ENCODE measurements at places on chromosomes 4 and X.

- no peaks in the 10 kb centered on the region for H3K4me1 ChIP-seq
- no peaks in the 10 kb centered on the region for H3K36me3 ChIP-seq
- H3K27ac ChIP-seq, result no peak overlapping the region
- no peak overlapping the region for H3K4me3 ChIP-seq
These were observed 121.1 kb upstream of the SLC4A4 start for GRCh38 chr4:71217688-71218087.

DNA sequence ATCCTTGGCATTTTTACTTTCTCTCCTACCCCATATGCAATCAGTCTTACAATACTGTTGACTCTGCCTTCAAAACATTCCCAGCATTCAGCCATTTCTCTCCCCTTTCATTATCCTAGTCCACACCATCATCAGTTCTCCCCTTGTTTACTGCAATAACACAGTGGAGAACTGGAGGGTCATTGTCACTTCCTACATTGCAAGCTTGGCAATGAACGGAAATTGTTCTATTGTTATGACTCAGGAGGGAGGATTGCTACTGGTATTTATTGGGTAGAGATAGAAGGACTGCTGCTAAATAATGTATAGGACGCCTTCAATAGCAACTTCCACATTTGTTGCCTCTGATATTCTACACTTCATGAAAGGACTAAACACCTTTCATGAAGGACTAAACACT lies 231.8 kb downstream of the BANK1 start:
- H3K36me3 ChIP-seq, result no peaks in the 10 kb centered on the region
- no peaks in the 10 kb centered on the region for H3K27me3 ChIP-seq
- no peak overlapping the region for H3K4me3 ChIP-seq
- DNase-seq, result no peak

GRCh38 chr4:137414802-137415201 lies 117.5 kb downstream of the PCDH18 start:
- H3K4me1 ChIP-seq, result no peaks in the 10 kb centered on the region
- no peak overlapping the region for H3K27ac ChIP-seq
- no peak for DNase-seq
- H3K4me3 ChIP-seq, result no peak overlapping the region
- H3K27me3 ChIP-seq, result no peaks in the 10 kb centered on the region
- H3K36me3 ChIP-seq, result no peaks in the 10 kb centered on the region

DNA sequence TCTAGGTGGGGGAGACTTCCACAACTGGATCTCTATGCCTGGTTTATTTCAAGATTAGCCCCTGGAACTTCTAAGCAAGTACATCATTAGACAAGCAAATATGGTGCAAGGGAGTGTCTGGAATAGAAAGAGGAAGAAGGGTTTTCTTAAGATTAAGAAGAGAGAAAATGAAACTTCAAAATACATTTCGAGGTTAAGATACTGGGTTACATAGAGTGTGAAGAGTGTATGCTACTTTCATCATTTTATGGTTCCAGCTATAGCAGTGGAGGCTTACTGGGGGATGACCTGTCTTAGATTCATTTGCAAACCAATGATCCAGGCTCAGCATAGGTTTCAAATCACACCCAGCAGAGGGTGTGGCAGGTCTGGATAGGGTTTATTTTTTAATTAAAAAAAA lies 144.4 kb upstream of the GATB start:
- no peak overlapping the region for H3K27ac ChIP-seq
- no peak overlapping the region for H3K4me3 ChIP-seq
- DNase-seq, result no peak
- H3K4me1 ChIP-seq, result no peaks in the 10 kb centered on the region

DNA sequence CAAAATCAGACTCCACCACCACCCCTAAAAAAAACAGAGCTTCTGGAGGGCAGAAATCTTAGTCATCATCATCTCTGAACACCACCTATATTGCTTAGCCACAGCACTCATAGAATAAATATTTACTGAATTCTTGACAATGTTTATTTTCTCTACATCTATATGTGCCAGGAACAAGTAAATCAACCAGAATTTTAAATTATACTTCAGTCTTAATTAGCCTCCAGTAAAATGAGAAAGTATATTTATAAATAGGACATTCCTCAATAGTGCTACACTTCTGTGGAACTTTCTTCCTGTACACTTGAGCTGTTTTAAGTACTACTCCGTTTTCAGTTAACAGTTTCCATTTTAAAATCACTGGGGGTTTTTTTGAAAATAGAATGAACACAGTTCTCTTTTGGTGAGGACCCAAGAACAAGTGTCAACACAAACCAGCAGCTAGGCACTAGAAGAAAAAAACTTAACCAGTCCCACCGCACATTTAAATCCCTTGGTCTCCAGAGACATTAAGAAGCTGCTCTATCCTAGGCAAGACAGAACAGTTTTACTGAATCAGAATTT lies 25.5 kb downstream of the SMIM14 start:
- DNase-seq, result peak; percentile 68
- peak overlapping the region; percentile 60 for H3K27ac ChIP-seq
- H3K4me1 ChIP-seq, result peaks cover 6% of the 10 kb centered on the region

DNA sequence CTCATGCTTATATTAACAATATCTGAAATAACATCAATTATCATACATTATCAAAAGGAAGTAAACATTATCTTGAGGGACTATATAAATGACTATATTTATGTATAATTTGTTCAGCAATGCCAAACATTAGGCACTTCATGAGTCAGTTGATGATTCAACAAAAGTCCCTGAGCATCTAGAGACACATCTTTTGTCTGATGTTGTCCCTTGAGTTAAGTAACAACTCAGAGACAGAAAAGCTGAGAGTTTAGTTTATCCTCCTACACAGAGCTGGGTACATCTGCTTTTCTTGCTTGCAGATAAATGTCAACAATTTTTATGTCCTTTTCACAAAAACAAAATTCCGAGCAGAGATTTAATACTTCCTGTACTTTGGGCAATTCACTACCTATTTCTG lies 311.1 kb downstream of the INPP4B start:
- H3K27me3 ChIP-seq, result no peaks in the 10 kb centered on the region
- no peaks in the 10 kb centered on the region for H3K4me1 ChIP-seq
- H3K36me3 ChIP-seq, result no peaks in the 10 kb centered on the region
- H3K4me3 ChIP-seq, result no peak overlapping the region

GRCh38 chr4:8033829-8034528 lies 94.3 kb upstream of the AFAP1 start:
- H3K36me3 ChIP-seq, result no peaks in the 10 kb centered on the region
- H3K27ac ChIP-seq, result no peak overlapping the region
- peaks cover 22% of the 10 kb centered on the region for H3K4me1 ChIP-seq
- H3K4me3 ChIP-seq, result no peak overlapping the region
- peaks cover 58% of the 10 kb centered on the region for H3K27me3 ChIP-seq

DNA sequence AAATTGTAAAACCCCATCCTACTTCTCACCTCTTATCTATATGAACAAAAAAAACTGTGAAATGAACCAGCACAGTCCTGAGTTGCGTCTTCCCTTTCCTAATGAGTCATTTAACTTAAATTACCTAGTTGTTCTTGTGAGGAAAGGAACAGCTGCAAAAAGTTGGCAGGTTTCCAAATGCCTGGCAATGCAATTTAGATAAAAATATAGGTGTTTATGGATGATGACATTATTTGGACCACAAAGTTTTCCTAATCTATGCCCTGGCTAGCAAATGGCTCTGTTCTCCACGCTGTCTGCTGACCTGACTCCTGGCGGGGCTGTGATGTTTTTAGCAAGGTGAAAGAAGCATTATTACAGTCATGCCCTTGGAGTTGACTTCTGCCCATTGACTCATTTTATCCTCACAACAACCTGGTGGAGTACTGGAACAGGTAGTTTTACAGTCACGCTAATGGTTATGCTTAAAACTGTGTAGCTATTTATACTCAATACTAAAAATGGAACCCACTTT lies 29.8 kb upstream of the RELL1 start:
- H3K4me3 ChIP-seq, result no peak overlapping the region
- no peak overlapping the region for H3K27ac ChIP-seq
- H3K4me1 ChIP-seq, result peaks cover 2% of the 10 kb centered on the region
- H3K27me3 ChIP-seq, result no peaks in the 10 kb centered on the region
- no peaks in the 10 kb centered on the region for H3K36me3 ChIP-seq

GRCh38 chr4:7062816-7063215 lies 5.0 kb downstream of the GRPEL1 start:
- H3K27me3 ChIP-seq, result no peaks in the 10 kb centered on the region
- peaks cover 66% of the 10 kb centered on the region for H3K36me3 ChIP-seq
- no peak for DNase-seq
- H3K4me1 ChIP-seq, result peaks cover 3% of the 10 kb centered on the region
- H3K27ac ChIP-seq, result no peak overlapping the region

GRCh38 chr4:160928482-160928881 lies 1235.3 kb downstream of the FSTL5 start:
- H3K4me1 ChIP-seq, result no peaks in the 10 kb centered on the region
- H3K4me3 ChIP-seq, result no peak overlapping the region
- H3K27me3 ChIP-seq, result no peaks in the 10 kb centered on the region
- no peaks in the 10 kb centered on the region for H3K36me3 ChIP-seq
- peak; percentile 42 for DNase-seq

GRCh38 chr4:86038037-86038436 lies 321.8 kb downstream of the MAPK10 start:
- no peak overlapping the region for H3K4me3 ChIP-seq
- H3K4me1 ChIP-seq, result peaks cover 3% of the 10 kb centered on the region
- H3K36me3 ChIP-seq, result no peaks in the 10 kb centered on the region

GRCh38 chr4:180394312-180394711 lies 1848.9 kb upstream of the TENM3 start:
- H3K4me1 ChIP-seq, result no peaks in the 10 kb centered on the region
- no peak overlapping the region for H3K27ac ChIP-seq
- no peaks in the 10 kb centered on the region for H3K36me3 ChIP-seq
- no peak overlapping the region for H3K4me3 ChIP-seq

GRCh38 chr4:89276296-89276695 lies 31.3 kb downstream of the GPRIN3 start:
- no peaks in the 10 kb centered on the region for H3K27me3 ChIP-seq
- no peak overlapping the region for H3K27ac ChIP-seq
- H3K36me3 ChIP-seq, result no peaks in the 10 kb centered on the region
- no peak for DNase-seq
- no peak overlapping the region for H3K4me3 ChIP-seq
- H3K4me1 ChIP-seq, result no peaks in the 10 kb centered on the region

DNA sequence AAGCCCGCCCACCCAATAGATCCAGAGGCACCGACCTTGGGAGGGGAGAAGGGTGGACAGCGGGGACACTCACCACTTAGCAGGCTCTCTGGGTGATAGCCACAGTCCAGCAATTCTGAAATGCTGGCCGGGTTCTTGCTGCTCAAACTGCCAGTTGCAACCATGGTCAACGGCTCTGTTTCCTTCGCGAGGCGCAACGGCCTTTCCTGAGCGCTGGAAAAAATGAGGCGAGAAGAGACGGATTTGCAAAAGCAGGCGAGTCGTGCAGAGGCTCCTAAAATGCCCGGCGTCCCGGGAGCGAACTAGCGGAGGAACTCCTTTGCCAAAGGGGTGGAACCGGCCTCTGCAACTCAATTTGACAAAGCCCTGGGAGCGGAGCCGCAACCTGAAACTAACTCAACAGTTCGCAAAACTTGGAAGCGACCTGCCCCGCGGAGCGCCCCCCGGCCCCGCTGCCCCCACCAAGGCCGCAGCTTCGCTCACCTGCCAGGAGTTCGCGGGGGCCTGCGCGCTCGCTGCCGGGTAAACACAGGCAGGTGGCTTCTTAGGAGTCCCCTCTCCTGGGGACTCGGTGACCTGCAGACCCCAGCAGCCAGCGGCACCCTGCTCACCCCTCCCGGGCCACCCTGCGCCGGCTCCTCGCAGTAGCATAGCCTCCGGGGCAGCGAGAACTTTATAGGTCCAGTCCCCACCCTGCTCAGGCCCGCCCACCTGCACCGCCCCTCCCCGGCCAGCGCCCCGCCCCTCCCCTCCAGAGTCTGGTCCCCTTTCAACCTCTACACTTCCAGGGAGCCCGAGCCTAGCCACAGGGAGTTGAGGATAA lies at the start of gene DDIT4L:
Gene DDIT4L, minus strand, starts transcription at position 649 of the 823 bp plus-strand sequence. Its CDS starts 485 bp downstream, at position 164.
- H3K36me3 ChIP-seq, result peaks cover 35% of the 10 kb centered on the region
- H3K27ac ChIP-seq, result no peak within 1 kb of the TSS

GRCh38 chrX:38577738-38578137 lies 16.4 kb downstream of the TSPAN7 start:
- no peaks in the 10 kb centered on the region for H3K4me1 ChIP-seq
- DNase-seq, result no peak
- no peak overlapping the region for H3K4me3 ChIP-seq
- H3K27me3 ChIP-seq, result no peaks in the 10 kb centered on the region
- no peaks in the 10 kb centered on the region for H3K36me3 ChIP-seq
- H3K27ac ChIP-seq, result no peak overlapping the region

DNA sequence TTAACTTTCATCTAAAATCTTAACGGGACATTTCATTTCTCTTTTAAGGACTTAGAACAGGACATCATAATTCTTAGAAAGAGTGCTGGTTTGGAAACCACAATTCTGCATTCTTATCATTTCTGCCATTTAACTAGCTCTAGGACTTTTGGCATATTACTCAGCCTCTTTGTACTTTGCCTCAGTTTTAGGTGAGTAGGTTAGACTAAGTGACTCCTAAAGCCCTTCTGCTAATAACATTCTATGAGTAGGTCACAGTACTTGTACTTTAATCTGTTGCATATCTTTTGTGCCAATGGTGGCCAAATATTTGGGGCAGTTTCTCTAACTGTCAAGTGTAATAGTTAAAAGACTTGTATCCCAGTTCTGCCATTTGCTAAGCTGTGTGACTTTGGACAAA lies 115.4 kb upstream of the NUDT6 start:
- no peak overlapping the region for H3K4me3 ChIP-seq
- peaks cover 3% of the 10 kb centered on the region for H3K36me3 ChIP-seq
- H3K27me3 ChIP-seq, result no peaks in the 10 kb centered on the region
- H3K27ac ChIP-seq, result no peak overlapping the region
- peak; percentile 32 for DNase-seq

- no peak overlapping the region for H3K27ac ChIP-seq
- H3K36me3 ChIP-seq, result peaks cover 26% of the 10 kb centered on the region
- no peak overlapping the region for H3K4me3 ChIP-seq
- no peaks in the 10 kb centered on the region for H3K27me3 ChIP-seq
These were observed 66.3 kb downstream of the DCUN1D4 start for GRCh38 chr4:51909236-51909703.

DNA sequence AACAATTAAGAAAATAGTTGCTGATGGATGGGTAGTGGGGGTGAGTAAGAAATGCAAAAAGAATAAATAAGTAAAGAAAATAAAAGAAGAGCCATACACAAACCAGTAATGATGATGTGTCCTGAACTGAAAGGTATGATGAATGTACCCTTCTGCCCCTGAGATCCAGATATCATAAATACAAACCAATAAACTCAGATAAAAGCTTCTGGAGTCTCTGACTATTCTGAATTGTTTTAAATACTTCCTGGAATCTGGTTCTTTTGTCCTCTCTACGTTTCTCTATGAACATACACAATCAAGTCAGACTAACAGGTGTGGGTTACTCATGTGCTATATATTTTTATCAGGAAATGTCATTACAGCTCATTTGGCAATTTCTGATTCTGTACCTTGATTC lies 153.4 kb downstream of the PPP1R2C start:
- no peak overlapping the region for H3K27ac ChIP-seq
- no peaks in the 10 kb centered on the region for H3K27me3 ChIP-seq
- H3K36me3 ChIP-seq, result no peaks in the 10 kb centered on the region

- no peaks in the 10 kb centered on the region for H3K27me3 ChIP-seq
- no peak for DNase-seq
- H3K4me3 ChIP-seq, result no peak overlapping the region
- H3K4me1 ChIP-seq, result no peaks in the 10 kb centered on the region
- no peak overlapping the region for H3K27ac ChIP-seq
These were observed 56.4 kb upstream of the PNPLA4 start for GRCh38 chrX:7983581-7983980.

- peaks cover 6% of the 10 kb centered on the region for H3K36me3 ChIP-seq
- no peak for DNase-seq
- no peak overlapping the region for H3K4me3 ChIP-seq
- no peaks in the 10 kb centered on the region for H3K27me3 ChIP-seq
- no peak overlapping the region for H3K27ac ChIP-seq
These were observed 76.2 kb downstream of the PTPN13 start for GRCh38 chr4:86670298-86670697.

Data from mesenchymal stem cell (in vitro differentiated cells and primary cell).